Activated naive CD8-positive, alpha-beta T cell treated with anti-CD3 and anti-CD28 coated beads for 36 hours (primary cell): ENCODE measurements at places on chromosomes 5 and 9.

- no peak for DNase-seq
These were observed 51.4 kb downstream of the EBF1 start for GRCh38 chr5:159048298-159048697.

GRCh38 chr5:138972230-138972629 lies 97.1 kb upstream of the LRRTM2 start:
- DNase-seq = no peak

- peak; percentile 75 for DNase-seq
These were observed 2.4 kb downstream of the SMARCA2 start for GRCh38 chr9:2017331-2018161.

DNA sequence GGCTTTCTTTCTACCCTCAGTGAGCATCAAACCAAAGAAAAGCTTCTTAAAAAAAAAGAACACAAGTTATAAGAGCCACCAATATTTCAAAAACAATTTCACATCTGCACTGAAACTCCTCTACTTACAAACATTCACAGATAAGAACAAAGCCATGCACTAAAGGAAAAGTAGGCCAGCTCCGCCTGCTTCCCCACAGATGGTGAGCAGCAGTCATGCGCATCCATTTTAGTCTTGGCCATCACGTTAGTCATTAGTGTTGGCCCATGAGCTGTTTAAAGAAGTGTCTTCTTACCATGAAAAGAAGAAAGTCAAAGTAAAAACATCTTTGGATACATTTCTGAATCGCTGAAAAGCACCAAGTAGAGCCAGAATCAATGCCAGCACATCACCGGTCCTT lies 40.0 kb upstream of the SMIM23 start:
- no peak for DNase-seq

- no peak for DNase-seq
These were observed 262.4 kb downstream of the GRIA1 start for GRCh38 chr5:153752890-153753289.

GRCh38 chr5:170403675-170404074 lies 14.5 kb upstream of the KCNMB1 start:
- DNase-seq = no peak

GRCh38 chr9:84230355-84231145 lies 110.0 kb downstream of the SLC28A3 start:
- no peak for DNase-seq

- no peak for DNase-seq
These were observed 72.8 kb downstream of the CD180 start for GRCh38 chr5:67123819-67124218.

- no peak for DNase-seq
These were observed 67.4 kb upstream of the CCDC112 start for GRCh38 chr5:115363879-115364278.

GRCh38 chr5:171840711-171841522 lies 55.3 kb downstream of the SMIM23 start:
- no peak for DNase-seq

DNA sequence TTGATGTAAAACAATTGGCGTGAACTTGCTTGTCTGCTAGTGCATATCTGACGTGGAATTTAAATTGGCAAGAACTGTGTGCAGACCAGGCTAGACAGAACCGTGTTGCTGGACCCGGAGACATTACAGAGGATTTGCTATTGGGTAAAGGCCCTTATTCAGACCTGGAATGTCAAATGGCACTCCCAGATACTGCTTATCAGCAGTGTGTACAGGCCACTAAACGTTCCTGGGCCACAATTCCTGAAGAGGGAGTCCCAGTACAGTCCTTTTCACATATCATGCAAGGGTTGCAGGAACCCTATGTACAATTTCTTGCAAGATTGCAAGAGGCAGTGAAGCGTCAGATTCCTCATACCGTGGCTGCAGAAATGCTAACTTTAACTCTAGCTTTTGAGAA lies 13.5 kb upstream of the MCCC2 start:
- no peak for DNase-seq

GRCh38 chr5:179304466-179304865 lies 40.8 kb downstream of the ADAMTS2 start:
- no peak for DNase-seq

DNA sequence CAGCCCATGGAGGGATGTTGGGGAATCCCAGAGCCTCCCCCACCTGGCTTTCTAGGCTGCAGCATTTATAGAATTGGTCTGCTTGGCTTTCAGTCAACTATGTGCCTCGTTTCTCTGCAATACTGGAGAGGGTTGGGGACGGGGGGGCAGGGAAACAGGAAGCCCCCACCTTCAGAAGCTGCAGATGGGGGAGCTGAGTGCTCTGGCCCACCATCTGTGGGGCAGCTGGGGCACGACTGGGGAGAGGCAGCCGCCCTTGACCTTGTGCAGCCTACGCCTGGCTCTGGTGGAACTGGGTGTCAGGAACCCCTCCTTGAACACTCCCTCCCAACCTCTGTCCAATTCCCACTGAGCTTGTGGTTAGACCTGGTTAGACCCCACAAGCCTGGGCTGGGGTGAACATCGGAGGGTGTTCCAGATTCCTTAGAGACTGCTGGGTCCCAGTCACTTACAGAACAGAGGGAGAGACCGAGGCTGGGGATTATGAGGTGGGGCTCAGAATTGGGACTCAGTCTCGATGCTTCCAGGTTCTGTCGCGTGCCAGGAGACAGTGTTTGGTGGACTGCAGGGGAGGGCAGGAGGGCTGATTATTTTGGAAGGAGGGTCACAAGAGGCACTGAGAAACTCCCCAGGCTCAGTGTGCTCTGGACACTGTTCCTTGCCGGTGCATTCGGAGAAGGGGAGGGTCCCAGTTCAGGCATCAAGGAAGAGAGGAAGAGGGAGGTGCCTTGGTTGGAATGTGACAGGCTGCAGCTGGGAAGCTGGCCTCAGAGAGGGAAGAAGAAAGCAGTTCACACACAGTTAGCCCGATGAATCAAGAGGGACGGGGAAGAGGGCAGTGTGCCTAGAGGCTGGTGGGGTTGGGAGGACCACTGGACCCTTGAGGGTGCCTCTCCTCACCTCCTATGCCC lies 25.6 kb downstream of the COL27A1 start:
- DNase-seq = no peak
